ENCODE measurements at places on chromosomes 16 and 17.

- no peak for DNase-seq
These were observed 46.5 kb downstream of the MAP1LC3B start for GRCh38 chr16:87438611-87438985.

DNA sequence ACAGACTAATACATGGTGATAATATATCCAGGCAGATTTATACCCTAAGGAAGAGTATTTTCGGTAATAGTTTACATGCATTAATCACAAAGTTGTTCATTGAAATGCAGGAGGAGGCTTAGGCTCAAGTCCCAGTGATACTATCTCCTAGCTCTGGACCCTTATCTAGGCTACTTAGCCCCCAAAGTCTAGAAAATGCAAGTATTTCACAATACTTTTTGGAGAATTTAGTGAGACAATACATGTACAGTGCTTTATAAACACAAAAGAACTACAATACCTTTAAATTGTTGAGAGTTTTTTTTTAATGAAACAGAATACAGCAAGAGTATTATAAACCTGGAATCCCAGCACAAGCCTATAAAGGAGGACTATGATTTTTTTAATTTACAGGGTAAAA lies 473.9 kb downstream of the HS3ST3B1 start:
- no peak for DNase-seq

GRCh38 chr17:38352245-38353085 lies 821 bp downstream of the SOCS7 start:
- DNase-seq, result no peak

DNA sequence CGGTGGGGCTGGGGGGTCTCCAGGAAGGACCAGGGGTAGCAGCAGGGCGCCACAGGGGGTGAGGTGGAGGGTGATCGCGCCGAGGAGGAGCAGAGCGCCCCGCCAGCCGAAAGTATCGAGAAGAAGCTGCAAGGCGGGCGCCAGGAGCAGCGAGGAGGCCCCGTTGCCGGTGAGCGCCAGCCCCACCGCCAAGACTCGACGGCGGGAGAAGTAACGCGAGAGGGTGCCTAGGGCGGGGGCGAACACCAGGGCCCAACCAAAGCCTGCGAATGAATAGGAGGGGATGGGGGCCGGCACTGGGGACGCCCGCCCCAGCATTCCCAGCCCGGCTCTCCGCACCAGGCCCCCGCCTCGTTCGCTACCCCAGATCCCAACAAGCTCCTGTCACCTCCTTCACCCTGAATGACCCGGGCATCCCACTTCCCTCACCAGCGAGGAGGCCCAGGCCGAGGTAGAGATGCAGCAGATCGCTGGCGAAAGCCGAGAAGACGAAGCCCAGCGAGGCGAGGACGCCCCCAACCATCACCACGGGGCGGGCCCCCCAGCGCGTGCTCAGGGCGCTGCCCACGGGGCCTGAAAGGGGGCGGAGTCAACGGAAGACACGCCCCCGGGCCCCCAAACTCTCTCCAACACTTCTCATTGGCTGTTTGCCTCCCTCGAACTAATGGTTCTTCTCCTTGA lies 1.3 kb downstream of the SLC16A11 start:
- no peak for DNase-seq

- no peak for DNase-seq
These were observed 229.5 kb downstream of the PRKCA start for GRCh38 chr17:66531851-66532295.

GRCh38 chr17:82108961-82109475 lies 11.0 kb upstream of the FASN start:
- DNase-seq, result no peak

GRCh38 chr17:70059649-70060048 lies 15.4 kb upstream of the KCNJ16 start:
- no peak for DNase-seq

Data from fibroblast of skin of left biceps (primary cell).